Adipose tissue (tissue), 3 donors: ENCODE measurements at places on chromosomes 6 and 20. TPM values are rescaled to one million over a fixed set of nuclear protein-coding genes. Genes with fewer than 3 reads are reported as not detected.

The LIN28B gene
- not detected for polyA plus RNA-seq

The ENPP1 gene
- 4.7 TPM for polyA plus RNA-seq

The ZBP1 gene
- 0.15 TPM for polyA plus RNA-seq

The KIF6 gene
- 0.10 TPM for polyA plus RNA-seq

The POLR1H gene
- 33.2 TPM for polyA plus RNA-seq

The TRIM27 gene
- 25.9 TPM for polyA plus RNA-seq

The HLA-DRB5 gene
- polyA plus RNA-seq: 1.0 TPM
